ENCODE measurements at places on chromosomes 16 and 17.

DNA sequence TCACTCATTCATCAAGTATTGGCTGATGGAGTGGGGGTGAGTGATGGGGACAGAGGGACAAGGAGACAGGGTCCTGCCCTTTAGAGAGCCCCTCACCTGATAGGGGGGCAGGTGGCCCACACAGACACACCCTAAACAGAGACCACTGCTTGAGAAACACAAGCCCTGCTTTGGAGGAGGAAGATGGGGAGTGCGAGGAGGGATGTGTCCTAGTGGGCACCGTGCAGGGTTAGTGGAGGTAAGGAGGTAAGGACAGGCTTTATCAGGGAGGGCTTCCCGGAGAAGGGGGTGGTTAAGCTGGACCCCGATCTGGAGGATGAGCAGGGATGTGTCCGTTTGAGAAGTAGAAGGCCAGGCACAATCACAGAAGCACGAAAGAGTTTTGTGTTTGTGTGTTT lies 8.2 kb upstream of the SMTNL2 start:
- no peak for DNase-seq

GRCh38 chr16:3264137-3265036 lies 8.0 kb upstream of the MEFV start:
- peak; percentile 99 for DNase-seq

GRCh38 chr17:75853433-75853832 lies 1.7 kb downstream of the WBP2 start:
- no peak for DNase-seq

DNA sequence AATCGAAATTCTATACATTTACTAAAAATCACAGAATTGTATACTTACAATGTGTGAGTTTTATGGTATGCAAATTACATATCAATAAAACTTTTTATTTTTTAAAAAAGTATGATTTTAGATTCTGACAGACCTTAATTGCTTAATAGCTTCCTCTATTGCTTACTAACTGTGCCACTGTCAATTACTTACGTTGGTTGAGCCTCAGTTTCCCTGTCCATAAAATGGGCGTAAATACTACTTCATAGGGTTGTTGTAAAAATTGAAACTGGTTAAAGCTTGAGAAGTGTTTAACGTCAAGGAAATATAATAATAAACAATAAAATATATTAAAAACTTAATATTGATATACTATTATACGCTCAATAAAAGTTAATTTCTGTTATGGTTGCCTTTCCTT lies 203.4 kb downstream of the SHISA9 start:
- DNase-seq: no peak

DNA sequence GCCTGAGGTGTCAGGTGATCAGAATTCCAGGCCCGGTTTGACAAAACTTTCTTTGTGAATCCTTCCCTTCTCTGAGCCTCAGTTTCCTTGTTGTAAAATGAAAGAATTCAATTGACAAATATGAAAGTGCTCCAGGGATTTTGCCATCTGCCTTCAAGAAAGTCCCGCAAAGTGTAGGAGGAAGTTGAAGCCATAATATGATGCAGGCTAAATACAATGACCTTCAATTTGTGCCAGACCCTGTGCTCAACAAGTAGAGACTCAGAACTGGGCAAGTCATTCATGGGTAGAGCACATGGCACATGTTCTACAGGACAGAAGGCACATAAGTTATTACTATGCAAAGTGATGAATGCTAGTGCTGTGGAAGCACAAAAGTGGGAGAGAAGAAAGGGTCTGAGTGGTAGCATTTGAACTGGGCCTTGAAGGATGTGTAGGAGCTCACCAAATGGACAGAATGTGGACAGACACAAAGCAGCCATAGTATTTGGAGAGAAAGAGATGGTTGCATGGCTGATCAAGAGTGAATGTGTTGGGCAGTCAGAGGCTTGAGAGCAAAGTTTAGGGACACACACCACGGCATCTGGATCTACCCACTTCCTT lies 2.4 kb upstream of the SCIMP start:
- DNase-seq: no peak

All from stimulated activated CD8-positive, alpha-beta memory T cell treated with anti-CD3 and anti-CD28 coated beads, Interleukin-7, amount 100 ng/mL, for 48 hours (primary cell).